ENCODE measurements at places on chromosomes 3 and 15.

GRCh38 chr15:45314960-45315359 is 62.9 kb downstream of the SLC28A2 start:
- no peak for DNase-seq

DNA sequence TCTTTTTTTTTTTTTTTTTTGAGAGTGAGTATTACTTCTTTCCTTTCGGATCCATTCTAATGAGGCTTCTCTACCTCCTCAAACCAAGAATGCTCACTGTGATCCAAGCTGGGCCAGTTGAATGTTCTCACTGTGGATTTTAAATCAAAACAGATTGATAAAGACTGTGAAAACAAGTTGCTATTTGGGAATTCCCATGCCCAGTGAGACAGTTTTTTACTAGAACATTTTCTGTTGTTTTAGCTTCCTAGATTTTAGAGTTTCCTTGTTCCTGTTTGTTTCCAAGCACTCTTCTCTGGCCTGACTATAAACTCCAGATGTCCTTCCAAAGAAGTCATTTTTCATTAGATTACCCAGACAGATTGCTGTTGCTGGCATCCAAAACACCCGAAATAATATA is 60.1 kb upstream of the GALNT15 start:
- DNase-seq: no peak

- DNase-seq: no peak
Observed at GRCh38 chr3:67529337-67529736, 125.1 kb downstream of the SUCLG2 start.

GRCh38 chr3:26799679-26800317 is 177.2 kb downstream of the LRRC3B start:
- no peak for DNase-seq

GRCh38 chr3:112355307-112355687 is 22.3 kb downstream of the CD200 start:
- DNase-seq: no peak

DNA sequence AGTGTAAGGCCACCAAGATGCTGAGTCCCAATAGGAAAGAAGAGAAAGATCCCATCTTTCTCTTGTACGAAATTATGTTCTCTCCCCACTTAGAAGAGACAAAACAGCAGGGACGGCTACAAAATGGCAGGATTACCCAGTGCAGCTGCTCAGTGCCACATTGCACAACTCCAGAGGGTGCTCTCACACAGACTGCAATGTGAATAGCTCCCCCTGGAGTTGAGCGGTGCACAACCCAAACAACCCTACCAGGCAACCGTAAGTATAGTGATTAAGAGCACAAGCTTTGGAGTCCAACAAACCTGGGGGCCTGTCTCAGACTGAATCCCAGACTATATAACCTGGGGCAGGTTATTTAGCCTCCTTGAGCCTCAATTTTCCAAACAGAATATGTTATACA is 3.1 kb upstream of the BHLHE40 start:
- peak; percentile 88 for DNase-seq

GRCh38 chr3:72298201-72299152 is 513.5 kb upstream of the PROK2 start:
- no peak for DNase-seq

- DNase-seq: no peak
Observed at GRCh38 chr3:117695871-117696645, 986.5 kb downstream of the TUSC7 start.

- DNase-seq: no peak
Observed at GRCh38 chr3:126540342-126540849, 16.4 kb downstream of the CHST13 start.

GRCh38 chr15:60400944-60401343 is 3.2 kb upstream of the ANXA2 start:
- DNase-seq: no peak

- DNase-seq: no peak
Observed at GRCh38 chr3:15055019-15055557, 10.0 kb downstream of the MRPS25 start.

GRCh38 chr3:102415553-102415952 is 19.3 kb upstream of the ZPLD1 start:
- no peak for DNase-seq

- DNase-seq: no peak
Observed at GRCh38 chr3:30535525-30535924, 70.9 kb upstream of the TGFBR2 start.

GRCh38 chr3:159829539-159830227 is 159.0 kb upstream of the IL12A start:
- peak; percentile 98 for DNase-seq

- DNase-seq: no peak
Observed at GRCh38 chr3:8307545-8308110, 194.0 kb upstream of the LMCD1 start.

GRCh38 chr3:13282358-13282985 is 137.7 kb downstream of the NUP210 start:
- DNase-seq: no peak

DNA sequence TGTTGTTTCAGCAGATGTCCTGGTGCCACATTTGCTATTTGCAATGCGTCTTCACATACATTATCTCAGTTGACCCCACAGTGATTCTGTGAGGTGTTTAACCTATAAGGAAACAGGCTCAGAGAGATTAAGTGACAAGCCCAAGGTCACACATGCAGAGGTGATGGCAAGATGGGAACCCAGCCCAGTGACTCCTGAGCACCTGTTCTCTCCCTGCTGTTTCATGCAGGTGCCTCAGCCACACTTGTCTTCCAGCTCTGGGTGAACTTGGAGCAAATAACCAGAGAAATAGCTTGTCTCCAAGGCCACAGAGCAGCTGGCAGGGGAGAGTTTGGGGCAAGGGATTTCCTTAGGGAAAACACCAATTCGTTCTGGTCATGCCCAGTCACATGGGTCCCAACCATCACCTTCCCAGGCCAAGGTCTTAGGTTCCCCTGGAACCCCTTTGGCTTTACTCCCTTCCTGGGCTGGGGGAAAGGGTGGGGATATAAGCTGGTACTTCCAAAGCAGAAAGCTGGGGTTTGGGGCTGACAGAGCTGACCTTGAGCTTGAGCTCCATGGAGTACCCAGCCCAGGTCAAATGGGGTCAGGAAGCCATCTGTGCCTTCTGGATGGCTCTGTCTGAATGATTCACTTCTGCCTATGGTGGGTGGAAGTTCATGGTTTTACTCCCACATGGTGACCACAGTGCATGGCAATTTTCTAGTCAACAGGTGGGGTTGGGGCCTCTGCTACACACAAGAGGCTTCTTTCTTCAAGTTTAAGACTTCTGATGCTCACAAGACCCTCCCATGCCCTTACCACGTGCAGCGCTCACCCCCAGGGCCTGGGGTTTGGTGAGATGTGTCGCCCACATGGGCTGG is 22.4 kb downstream of the LIPC start:
- no peak for DNase-seq

- DNase-seq: no peak
Observed at GRCh38 chr15:23039917-23040281, 530 bp upstream of the TUBGCP5 start.

DNA sequence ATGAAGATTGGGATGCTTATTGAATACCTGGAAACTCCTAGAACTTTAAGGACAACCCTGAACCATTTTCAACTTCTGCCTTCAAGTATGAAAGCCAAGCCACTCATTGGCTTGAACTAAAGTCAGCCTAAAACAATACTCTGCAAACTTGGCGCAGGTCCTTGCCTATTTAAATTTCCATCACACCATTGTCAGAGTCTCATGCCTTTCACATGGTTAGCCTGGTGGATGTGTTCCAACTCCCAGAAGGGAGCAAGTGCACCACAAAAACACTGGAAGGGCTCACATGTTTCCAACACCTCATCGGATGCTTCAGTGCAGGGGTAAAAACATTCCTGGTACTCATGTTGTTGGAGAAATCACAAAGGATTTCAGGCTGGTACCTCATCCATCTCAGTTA is 511.6 kb upstream of the MDFIC2 start:
- DNase-seq: no peak

DNA sequence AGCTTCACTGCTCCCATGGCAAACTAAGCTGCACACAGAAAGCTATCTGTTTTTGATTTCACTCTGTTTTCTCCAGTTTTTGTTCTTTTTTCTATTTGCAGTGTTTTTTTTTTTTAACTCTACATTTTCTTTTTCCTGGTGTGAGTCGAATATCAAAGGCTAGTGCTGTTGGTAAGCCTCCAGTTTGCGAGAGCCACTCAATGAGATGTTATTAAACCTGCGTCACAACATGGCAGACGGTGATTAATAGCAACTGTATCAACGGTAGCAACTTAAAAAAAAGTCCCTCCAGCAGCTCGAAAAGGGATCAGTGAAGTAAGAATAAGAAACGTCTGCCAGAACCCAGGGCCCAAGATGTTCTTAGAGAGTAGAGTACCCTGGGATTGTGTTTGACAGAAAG is 84.1 kb downstream of the MEIS2 start:
- no peak for DNase-seq

DNA sequence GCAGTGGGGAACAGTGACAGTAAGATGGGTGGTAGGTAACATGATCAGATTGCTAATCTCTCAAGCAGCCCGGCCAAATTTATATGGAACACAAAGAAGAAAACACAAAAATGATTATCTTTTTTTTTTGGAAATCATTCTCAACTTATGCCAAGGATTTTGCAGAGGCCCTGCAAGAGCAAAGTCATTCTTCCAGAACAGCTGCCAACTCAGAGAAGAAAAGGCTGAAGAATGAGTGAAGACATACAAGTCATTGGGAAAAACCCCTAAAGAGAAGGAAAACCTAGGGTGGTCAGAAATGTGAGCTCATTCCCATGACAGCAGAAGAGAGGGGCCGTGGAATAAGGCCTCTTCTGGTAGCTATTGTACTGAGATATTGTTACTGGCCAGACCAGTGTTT is 246.7 kb downstream of the SHOX2 start:
- DNase-seq: no peak

GRCh38 chr15:88178631-88179030 is 77.9 kb downstream of the NTRK3 start:
- DNase-seq: no peak

DNA sequence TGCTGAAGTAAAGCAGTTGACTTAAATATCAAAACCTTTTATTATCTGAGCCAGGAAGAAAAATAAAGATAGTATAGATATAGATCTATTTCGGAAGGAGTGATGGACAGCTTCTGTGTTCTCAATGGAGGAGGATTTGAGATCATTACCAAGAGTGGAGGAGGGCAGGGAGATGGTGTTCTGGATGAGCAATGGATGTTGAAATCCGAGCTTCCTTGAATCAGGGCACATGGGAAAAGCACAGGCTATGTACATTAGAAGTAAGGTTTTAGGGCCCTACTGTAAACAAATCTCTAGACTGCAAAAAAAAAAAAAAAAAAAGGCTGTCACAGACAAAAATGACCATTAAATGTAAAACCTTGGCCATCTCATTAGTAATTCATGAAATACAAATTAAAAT is 43.2 kb downstream of the GTPBP8 start:
- DNase-seq: no peak

DNA sequence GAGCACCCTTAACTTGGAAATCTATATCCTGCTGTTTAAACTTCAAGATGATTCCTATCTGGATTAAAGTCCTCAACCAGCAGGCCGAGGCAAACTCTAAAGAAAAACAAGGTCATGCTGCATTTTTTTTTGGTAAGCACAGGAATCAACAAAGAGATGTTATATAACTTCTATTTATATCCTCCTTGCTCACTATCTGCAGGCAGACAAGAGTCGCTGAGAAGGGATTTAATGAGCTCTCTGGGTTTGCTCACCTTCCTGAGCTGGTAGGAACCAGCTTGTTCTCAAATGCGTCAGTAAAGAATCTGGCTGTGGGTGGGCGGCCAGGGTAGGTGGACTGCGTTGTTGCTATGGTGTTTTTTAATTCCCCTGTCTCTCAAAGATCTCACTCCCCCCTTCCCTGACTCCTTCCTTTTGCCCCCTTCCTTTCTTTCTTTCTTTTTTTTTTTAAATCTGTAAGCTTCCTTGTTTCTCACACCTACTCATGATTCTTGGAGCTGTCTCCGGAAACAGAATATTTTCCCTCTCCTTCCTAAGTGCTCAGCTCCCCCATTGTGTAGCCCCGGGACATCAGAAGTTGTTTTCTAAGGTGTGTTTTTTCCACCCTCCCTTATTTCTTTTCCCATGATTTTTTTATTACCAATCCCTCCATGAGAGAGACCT is 228.8 kb upstream of the BHLHE40 start:
- no peak for DNase-seq

- DNase-seq: no peak
Observed at GRCh38 chr3:65846936-65847335, 191.8 kb downstream of the MAGI1 start.

DNA sequence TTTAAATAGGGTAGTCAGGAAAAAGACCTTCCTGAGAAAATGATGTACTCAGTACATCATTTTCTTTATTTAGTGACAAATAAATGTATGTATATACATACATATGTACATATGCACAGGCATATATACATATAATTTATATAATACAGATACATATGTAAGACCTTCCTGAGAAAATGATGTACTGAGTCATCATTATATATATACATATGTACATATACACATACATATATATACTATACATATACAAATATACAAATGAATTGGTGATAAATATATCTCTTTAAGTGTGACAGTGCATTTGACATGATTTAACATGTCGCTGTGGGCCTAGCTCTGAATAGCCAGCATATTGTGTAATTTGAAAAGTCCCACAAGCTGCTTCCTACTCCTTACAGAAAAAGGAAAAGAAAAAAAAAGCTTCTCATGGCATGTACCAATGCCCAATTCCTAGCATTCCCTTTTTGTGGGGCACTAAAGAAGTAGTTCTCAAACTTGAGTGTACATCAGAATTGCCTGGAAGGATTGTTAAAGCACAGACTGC is 208.1 kb upstream of the UMPS start:
- no peak for DNase-seq

DNA sequence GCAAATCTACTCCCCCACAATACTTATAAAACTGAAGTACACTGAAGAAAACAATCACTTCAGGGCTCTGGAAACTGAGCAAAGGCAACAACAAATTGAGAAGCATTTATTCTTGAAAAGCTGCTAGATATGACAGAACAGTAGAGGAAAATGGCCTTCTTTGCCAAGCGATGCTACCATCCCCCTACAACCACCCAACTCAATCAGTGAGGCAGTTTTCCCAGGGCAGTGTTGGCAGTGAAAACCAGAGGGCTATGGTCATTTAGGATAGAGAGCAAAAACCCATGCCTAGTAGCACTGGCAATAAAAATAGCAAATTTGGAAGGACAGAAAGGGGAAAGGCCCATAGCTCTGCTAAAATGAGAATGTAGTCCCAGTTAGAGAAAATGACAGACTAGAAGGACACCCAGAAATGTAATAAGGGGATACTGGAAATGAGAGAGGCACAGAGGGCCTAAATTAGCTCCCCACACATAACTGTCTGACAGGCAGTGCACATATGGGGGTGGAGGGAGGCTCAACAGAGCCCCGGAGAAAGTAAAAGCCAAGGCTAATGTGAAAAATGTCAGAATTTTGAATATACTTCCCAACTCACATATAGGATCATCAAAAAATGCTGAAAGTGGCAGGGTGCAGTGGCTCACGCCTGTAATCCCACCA is 143.5 kb downstream of the GSK3B start:
- DNase-seq: no peak

DNA sequence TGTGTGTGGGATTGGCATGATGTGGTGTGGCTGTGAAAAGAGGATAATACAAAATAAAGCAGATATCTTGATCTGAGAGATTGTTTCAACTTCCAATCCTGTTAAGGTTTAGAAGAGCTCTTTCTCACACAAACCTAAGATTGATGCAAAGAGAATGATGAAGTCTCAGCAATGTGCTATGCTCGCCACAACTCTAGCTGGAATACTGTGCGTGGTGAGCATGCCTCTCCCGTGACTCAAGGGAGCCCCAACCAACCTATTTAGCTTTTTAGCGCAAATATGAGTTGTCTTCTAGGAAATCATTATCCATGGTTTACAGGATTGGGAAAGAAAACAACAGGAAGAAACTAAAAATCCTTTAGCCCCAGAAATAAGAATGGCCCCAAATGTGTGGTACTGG is 28.5 kb downstream of the BTLA start:
- DNase-seq: no peak

All from SHP77 treated with DMSO at 0.1 percent for 48 hours (cell line).